PC-9 (cell line): ENCODE measurements at places on chromosomes 12 and 14. TPM values are rescaled to one million over a fixed set of nuclear protein-coding genes. Genes with fewer than 3 reads are reported as not detected.

Gene KRT82
- total RNA-seq = not detected in 2 replicates

Gene HOXC12
- total RNA-seq = 0.24 and 0.28 TPM in 2 replicates

Gene ACSS3
- 8.5 and 9.4 TPM in 2 replicates for total RNA-seq

Gene DLK1
- not detected in 2 replicates for total RNA-seq

Gene CMA1
- not detected in 2 replicates for total RNA-seq

Gene CEBPE
- not detected in 2 replicates for total RNA-seq
